Activated T-helper 1 cell treated with anti-CD3 and anti-CD28 coated beads, Interleukin-12 subunit alpha, Interleukin-12 subunit beta, Interleukin-2, Interleukin-4 antibody, amounts not matched to agents 30 ng/mL and 10 ng/mL and 1 ng/mL, durations not matched to agents 14 hours and 24 hours and 36 hours (primary cell): ENCODE measurements at places on chromosomes 6 and 20. TPM values are rescaled to one million over a fixed set of nuclear protein-coding genes. Genes with fewer than 3 reads are reported as not detected.

Gene FAM83B
- not detected in 2 replicates for total RNA-seq

Gene AGPAT4
- total RNA-seq, result 7.8 and 8.6 TPM in 2 replicates

Gene SLC17A4
- total RNA-seq, result not detected in 2 replicates

DNA sequence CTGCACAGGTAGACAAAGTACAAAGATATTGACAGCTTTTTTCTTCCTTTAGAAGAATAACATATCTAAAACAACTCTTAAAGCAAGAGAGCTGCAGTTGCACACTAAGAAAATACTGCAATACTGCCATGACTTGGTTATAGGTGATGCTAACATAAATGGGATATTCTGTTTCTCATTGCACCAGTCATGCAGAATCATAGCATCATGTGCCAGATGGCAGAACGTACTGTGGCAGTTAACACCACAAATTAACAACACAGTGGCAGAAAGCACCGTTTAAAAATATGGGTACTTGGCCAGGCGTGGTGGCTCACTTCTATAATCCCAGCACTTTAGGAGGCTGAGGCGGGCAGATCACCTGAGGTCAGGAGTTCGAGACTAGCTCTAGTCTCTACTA, 7.4 kb downstream of the ASXL1 start:
- DNase-seq, result no peak

DNA sequence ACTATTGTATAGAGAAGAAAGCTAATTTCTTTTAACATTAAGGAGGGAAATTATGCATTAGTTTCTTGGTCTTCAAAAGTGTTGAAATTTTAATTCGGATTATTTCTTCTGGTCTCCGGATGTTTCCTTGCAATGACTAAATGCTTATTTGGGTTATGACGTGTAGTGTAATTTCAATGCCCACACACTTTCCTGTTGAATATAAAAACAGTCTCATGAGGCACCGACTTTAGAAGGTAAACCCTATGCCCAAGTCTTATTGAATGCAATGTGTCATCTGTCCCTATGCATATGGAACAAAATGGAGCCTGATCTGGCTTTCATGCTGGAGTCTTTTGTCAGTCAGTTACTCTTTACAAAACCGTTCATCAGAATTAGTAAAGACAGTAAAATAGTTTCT, 17.7 kb downstream of the GJA1 start:
- DNase-seq, result no peak

DNA sequence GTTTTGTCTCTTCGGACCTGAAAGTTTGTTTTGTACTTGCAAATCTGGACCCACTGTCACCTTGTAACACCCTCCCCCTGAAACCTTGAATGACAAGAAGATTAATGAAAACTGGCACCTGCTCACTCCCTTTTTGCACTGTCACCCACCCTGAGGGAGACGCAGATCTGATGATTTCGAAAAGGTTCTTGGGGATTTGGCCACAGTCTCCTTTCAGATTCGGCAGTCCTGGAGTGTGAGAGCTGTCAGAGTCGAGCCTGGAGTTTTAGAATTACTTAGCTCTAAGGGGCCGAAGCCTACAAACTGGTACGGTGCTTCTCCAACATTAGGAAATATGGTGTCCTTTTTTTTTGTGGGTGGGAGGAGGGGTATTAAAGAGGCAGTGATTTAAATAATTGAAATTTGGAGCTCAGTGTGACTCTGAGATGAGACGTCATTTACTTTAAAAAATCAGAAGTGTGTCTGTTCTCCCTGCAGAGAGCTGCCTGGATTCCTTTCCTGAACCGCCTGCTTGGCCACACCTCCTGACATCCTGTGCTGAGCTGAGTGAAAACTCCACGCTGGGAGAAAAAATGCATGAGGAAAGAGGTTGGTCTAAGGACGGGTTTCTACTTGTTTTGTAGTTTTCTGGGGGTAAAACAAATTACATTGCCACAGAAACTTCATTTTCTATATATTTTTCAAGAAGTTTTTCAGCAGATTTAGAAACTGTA, 447.0 kb upstream of the CDH4 start:
- DNase-seq, result no peak

- DNase-seq, result no peak
These were observed 12.7 kb upstream of the FAM83C start for GRCh38 chr20:35304956-35305355.

DNA sequence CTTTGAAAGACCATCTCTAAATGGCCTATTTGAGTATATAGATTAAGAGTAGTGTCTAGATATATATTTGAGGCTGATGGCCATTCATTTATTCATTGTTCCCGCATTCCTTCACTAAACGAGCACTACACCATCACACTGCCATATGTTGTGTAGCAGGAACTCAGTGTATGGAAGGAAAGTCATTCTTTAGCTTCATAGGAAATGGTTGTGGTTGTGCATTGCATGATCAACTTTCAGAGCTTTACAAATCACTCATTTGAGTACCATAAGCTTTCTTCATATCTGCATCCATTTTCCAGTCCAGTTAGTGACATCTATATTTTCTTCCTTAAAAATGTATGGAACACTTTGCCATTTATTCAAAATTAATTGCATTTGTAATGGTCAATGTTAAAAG, 97.9 kb downstream of the ARID1B start:
- DNase-seq, result no peak

GRCh38 chr20:8930726-8931125, 138.2 kb upstream of the PLCB4 start:
- no peak for DNase-seq
